Activated gamma-delta T cell (primary cell): ENCODE measurements at places on chromosomes 13 and 19.

DNA sequence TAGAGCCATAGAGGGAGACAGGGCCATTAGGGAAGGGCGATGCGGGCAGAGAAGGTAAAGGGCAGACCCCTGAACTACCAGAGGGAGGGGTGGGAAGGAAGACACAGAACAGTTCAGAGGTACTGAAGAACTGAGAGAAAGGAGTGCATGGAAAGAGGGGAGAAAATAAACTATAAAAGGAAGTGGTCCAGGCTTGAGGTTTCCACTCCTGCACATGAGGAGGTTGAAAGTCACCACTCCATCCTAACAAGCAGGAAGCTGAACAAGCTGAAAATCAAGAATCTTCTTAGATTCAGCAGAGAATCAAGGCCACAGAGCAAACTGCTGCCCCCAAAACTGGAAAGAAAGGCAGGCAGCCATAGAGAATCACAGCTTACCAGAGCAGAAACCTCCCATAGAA is 45.1 kb downstream of the MIPEP start:
- no peak for DNase-seq

DNA sequence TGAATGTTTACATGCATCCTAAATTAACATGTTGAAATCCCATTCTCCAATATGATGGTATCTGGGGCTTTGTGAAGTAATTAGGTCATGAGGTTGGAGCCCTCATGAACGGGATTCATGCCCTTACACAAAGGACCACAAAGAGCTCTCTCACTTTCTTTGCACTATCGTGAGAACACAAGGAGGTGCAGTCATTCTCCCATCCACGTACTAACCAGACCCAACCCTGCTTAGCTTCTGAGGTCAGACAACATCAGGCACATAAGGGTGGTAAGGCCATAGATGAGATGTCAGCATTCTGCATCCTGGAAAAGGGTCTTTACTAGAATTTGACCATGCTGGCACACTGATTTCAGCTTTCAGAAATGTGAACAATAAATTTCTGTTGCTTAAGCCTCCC is 1211.9 kb upstream of the MIR17HG start:
- DNase-seq: no peak

GRCh38 chr13:37047032-37047431 is 12.5 kb downstream of the SUPT20H start:
- no peak for DNase-seq

DNA sequence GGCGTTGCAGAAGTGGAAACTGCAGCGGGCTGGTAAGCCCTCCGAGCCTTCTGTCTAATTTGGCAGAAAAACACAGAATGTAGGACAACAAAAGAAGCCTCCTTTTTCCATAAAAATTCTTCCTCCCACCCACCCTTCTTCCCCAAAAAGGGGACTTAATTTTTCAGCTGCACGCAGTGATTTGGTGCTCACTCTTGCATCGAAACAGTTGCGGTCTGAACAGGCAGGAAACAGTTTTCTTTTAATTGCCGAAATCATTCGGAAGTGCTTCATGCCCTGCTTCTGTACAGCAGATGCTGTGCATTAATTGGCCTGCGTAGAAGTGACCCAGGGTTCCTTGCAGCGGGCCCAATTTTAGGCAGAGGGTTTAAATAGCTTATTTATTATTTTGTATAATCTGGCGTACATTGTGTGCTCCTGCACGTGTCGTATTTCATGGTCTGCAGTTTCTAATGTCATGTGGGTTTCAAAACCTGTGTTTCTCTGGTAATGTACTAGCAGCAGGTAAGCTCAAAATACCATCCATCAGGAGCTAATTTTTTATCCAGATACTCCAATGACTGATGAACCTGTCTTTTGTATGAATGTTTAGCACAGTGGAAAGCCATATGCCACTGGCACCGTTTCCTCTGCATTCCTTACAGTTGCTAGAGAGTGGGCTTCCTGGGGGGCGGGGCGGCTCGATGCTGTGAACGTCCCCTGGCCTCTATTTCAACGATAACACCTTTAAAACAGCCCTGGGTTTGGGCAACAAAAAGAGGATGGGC is 66.6 kb downstream of the GGACT start:
- DNase-seq: no peak

GRCh38 chr19:41921577-41922576 is 6.4 kb downstream of the ERFL start:
- no peak for DNase-seq

GRCh38 chr13:112911285-112911701 is 57.7 kb upstream of the MCF2L start:
- no peak for DNase-seq

DNA sequence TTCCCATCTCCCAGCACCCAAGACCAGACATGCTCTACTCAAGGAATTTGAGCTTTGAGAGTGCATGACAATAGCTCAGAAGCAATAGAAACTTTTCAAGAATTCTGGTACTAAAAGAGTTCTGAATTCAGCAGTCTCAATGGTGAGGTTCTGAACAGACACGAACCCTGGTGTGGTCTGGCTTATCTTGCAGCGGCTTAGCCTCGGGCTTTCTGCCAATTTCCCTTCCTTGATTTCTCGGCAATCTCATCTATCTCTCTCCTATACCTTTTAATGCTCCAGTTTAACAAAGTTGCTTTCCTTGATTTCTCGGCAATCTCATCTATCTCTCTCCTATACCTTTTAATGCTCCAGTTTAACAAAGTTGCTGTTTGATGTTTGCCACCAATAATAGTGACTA is 174.6 kb downstream of the SPRY2 start:
- no peak for DNase-seq

DNA sequence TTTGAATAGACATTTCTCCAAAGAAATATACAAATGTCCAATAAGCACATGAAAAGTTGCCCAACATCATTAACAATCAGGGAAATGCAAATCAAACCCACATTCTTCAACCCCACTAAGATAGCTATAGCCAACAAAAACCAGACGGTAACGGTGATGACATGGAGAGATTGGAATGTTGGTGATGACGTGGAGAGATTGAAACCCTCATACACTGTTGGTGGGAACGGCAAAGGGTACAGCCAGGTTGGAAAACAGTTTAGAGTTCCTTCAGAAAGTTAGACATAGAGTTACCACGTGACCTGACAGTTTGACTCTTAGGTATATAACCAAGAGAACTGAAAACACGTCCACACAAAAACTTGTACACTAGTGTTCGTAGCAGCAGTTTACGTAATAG is 48.1 kb downstream of the TNFRSF19 start:
- DNase-seq: no peak

- DNase-seq: no peak
Measured at GRCh38 chr19:11538232-11539036, at the start of gene CNN1. TSS of gene CNN1 (plus strand) at chr19:11538851. CDS start at chr19:11538928, 77 bp downstream.

GRCh38 chr13:89746554-89746953 is 1600.9 kb upstream of the MIR17HG start:
- DNase-seq: no peak

DNA sequence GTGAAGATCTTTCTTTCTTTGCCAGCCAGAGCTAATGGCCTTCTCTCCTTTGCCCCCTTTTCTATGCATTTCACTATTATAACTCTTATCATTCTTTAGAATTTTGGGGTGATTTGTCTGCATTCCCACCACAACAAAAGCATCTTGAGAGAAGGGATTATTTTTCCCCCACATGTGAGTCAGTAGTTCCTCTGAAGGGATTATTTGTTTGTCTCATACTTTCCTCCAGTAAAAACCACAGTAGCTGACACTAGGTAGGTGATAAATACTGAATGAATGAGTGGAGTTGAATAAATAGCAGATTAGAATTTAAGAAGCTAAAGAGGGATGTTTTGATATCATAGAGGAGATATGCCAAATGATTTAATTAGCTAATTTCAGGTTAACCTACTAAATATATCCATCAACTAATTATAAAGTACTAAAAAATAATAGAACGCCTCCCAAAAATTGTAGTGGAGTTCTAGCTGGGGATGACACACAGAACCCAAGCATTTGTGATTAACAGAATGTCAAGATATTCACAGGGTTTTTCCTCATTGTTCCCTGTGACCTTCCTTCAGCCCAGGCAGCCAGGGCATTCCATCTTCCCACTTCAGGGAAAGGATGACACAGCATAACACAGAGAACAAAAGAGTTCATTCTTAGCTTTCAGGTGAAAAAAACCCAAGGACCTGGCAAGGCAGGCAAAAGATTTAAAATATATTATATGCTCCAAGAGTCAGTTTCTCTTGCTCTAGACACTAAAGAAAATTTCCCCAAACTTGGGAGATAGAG is 3.5 kb upstream of the TBC1D4 start:
- DNase-seq: no peak

- no peak for DNase-seq
Measured at GRCh38 chr19:29263305-29264135, 50.6 kb upstream of the UQCRFS1 start.

- no peak for DNase-seq
Measured at GRCh38 chr13:79870123-79870522, 389.2 kb downstream of the NDFIP2 start.

DNA sequence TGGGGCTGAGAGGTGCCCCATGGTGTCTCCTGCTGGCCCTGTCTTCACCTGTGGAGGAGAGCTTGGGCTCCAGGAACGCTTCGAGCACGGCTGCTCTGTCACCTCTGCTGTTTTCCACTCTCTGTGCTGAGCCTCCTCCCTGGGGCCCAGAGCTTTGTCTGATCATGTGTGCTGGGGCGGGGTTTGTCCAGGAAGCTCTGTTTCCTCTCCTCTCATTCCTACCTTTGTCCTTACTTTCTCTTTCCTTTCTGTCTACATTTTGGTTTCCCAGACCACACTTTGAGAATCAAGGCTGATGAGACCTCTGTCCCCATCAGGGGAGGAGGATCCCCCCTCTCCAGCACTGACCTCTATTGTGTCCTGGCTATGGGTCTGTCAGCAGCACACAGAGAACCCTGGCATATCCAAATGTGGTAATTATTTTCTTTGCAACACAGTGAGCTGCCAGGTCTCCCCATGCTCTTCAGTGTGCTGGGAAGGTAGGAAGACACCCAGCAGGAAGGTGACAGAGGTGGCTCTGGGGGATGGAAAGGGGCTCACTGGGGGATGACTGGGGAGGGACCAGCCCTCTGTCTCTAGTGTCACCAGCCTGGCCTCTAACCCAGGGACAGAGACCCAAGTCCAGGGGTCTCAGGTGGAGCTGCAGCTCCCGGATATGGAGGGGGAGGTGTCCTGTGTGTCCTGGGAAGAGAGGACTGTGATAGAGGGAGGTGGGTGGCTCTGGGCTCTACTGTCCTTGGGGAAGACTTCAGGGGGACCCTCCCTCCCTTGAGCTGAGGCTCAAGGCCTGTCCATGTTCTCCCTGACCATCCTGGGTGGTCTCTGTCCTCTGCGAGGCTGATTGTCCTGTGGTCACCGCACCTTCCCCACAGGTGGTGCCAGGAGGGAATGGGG is at the start of gene CEACAM1:
CEACAM1 (minus strand) TSS at position 128 of the 894 bp plus-strand sequence; CDS start at position 21, 107 bp downstream.
- no peak for DNase-seq

DNA sequence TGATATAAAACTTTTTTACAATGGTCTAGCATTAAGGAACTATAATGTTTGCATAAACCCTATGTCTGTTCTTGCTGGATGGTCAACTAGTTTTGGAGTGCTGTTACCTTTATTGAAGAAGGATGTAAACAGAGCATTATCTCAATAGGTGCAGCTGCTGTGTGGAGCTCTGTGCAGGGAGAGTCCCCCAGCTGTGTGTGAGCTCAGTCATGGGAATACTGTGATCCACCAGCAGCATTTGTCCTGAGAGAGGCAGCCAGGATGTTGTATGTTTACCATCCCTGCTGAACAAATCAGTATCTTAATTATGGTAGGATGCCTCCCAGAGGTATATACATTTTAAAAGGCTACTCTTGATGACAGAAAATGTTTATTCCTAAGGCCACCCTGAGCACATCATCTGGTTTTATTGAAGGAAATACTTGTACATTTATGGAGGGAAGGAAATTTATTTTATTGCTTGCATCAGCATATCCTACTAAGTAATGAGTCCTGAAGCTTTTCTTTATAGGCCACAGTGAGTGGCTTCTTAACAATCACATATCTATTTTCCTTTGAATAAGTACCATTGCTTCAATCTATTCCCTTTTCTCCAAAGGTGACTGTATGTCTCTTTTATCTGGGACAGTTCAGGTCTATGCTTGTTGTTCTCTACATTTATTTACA is 11.7 kb downstream of the RAP2A start:
- no peak for DNase-seq

GRCh38 chr19:18776736-18777135 is 14.4 kb downstream of the COMP start:
- DNase-seq: no peak

DNA sequence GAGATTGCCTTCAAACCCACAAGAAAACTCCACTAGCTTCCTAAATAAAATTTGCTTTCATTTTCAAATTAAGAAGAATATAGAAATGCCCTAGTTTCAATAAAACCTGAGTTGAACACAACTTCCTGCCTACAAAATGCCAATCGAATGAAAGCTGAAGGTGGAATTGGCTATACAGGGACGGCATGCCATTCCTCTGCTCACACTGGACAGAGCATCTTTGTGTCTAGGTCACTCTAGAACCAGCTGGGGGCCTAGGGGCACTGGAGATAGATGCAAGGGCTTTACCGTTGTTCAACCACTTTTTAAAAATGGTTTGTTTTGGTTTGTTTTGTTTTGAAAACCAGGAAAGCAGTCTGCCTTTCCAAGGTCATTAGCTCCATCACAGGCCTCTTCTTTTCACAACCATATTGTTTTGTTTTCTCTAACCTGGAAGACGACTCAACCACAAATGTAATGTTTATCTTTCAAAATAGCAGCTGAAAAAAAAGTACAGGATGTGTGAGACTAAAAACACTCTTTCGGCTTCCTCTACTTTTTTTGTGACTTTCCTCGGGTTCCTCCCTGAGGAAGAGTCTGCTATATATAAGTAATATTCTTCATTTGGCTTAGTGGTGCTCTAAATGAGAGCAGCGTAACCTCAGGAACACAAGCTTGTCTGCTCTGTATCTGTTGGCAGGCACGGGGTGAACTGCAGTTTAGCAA is 11.9 kb upstream of the ITM2B start:
- DNase-seq: no peak

DNA sequence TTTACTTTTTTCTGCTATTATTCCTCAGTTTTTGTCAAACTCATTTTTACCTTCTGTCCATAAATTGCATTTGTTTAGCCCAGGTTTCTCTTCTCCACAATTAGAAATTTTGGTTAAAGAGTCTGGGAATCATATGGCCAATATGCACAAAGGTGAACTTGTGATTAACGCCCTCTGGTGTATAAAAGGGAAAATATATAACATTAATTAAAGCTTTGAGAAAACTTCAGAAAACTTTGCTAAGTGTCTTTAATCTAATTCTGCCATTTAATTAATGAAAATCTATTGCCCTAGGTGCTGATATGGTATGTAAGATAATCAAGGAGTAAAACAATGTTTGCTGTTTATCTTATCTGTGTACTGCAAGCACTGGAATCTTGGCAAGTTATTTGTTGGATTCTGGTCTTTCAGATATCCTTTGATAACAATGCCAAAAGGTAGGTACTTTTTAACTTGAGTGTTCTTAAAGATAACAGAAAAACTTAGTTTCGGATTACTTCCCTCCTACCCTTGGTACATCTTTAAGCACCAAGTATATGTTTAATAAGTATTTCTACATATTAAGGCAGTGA is 402.6 kb downstream of the SUCLA2 start:
- no peak for DNase-seq
